ENCODE measurements at places on chromosomes 2 and 18.

- no peak for DNase-seq
These were observed 18.3 kb upstream of the FAM98A start for GRCh38 chr2:33617401-33617800.

DNA sequence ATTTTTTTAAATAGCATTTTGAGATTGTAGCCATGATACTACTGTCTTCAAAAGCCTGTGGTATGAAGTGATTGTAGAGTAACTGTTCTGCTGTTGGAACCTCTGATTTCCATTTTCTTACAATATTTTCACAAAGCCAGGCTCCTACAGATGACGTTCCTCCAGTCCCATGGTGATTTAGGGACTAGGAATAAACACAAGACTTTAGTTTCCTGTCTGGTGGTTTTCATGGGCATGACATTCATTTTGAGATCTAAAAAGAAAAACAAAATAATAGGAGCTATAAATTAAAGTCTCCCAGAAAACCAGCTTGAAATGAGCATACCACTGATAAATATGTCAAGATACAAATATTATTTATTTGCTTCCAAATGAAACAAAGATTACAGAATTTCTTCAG lies 1223.5 kb upstream of the CELF4 start:
- DNase-seq = no peak

DNA sequence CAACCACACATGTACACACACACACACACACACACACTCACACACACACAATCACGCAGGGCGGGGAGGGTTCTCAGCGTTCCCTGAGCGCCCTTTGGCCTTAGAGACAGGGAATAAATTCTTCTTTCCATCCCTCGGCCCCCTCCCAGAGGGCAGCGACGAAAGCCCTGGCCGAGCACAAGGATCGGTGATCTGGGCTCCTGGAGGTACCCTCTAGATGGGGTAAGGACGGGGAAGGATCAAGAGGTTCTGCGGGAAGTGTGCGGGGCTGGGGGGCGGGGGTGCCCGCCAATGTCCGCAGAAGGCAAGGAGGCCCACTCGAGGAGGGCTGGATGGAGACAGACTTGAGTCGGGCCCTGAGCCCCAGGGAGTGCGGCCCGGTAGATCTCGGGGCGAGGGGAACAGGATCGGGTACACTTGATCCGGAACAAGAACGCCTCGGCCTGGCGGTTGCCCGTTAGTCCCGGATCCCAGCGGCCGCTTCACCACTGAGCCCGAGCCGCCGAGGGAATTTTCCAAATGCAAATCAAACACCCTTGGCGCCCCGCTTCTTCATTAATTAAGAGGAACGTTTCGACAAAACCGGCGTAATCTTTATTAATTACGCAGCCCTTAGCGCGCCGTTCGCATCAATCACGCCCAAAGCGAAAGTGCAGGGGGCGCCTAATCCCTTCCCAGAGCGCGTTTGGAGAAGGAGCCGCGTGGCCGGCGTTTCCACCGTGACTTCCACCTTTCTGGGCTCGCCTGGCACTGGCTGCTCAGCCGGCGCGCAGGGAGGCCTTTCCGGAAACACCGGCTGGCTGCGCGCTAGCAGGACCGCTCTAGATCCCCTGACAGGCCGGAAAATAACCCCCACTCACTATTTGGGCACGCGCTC lies 7.0 kb upstream of the PAX3 start:
- no peak for DNase-seq

DNA sequence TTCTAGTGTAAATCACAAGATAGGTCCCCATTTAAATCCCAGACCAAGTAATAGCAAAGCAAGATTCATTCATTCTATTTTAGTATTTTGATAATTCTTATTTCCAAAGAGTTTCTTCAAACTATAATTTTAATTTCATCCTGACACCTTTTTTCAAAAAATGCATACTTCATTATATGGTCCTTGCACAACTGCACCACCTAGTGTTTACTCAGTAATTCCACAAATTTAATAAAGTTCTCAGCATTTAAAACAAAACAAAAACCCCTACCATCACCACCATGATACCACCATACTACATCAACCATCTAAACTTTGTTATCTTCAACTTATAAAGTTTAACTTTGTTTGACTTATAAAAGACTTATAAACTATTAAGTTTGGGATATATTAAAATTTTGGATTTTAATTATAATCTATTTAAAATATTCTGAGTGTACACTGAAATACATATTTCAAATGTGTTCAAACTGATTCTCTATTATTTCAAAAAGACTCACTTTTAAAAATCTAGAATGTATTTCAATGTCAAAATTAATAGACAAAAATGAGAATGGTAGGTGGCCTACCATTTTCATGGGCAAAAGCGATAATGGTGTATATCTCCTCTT lies 44.2 kb downstream of the WDPCP start:
- no peak for DNase-seq

DNA sequence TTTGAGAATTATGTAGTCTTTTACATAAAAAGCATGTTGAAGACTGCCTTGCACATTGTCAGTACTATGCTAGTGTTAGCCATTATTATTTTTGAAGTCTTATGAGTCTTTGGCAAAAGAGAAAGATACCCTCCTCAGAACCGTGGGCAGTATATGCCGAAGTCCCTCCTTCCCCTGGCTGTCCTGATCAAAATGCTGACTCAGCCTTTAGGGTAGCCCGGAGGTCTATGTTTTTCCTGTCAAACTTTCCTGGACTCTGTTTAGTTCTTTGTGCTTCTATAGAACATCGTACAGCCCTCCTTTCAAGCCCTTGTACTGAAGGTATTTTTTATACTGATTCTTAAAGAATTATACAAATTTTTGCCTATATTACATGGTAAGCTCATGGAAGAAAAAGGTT lies 264.7 kb upstream of the ATP5MC3 start:
- no peak for DNase-seq

DNA sequence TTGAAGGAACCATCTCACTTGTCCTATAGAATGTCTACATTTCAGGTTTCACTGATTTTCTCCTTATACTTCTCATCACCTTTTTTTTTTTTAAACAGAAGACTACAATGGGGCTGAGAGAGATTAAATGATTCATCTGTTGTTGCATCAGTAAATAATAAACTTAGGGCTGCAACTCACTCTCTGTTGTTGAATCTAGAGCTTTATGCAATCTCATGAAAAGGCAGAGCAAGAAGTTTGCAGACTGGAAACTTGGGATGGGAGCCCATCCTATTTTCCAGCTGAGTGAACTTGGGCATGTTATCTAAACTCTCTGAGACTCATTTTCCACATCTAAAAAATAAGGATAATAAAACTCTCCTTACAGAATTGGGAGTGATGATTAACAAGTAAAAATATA lies 58.4 kb downstream of the PDE1A start:
- DNase-seq = no peak

GRCh38 chr2:44620189-44620990 lies 258.6 kb downstream of the CAMKMT start:
- no peak for DNase-seq

DNA sequence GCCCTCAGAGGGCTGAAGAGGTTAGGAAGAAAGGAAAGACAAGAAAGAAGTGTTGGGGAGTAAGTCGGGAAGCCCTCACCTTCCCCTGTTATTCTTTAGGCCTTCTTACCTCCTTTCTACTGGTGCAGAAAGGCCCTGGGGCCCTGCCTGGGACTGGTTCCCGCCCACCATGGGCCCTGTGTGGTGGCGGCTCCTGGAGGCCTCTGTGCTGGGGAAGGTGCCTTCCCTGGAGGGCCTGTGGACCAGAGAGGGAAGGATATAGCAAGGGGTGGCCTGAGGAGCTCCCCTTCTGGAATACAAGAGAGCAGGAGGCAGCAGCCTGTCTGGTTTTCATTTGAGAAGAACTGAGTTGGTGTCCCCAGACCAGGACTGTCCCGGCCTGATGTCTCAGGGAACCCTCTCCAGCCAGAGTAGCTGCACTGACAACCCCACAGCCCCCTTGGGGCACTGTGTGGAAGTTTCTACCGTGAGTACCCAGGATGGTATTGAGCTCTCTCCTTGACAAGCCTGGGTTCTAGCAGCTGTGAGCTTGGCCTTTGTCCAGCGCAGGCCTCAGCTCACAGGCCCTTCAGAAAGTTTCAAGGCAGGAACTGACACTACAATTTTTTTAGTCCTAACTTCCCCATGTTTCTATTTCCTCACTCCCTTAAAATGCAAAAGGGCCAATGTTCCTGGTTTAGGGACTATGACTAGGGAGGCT lies 47.1 kb downstream of the EFR3B start:
- DNase-seq = no peak

- DNase-seq = peak; percentile 8
These were observed 185.9 kb upstream of the FOSL2 start for GRCh38 chr2:28206762-28207161.

DNA sequence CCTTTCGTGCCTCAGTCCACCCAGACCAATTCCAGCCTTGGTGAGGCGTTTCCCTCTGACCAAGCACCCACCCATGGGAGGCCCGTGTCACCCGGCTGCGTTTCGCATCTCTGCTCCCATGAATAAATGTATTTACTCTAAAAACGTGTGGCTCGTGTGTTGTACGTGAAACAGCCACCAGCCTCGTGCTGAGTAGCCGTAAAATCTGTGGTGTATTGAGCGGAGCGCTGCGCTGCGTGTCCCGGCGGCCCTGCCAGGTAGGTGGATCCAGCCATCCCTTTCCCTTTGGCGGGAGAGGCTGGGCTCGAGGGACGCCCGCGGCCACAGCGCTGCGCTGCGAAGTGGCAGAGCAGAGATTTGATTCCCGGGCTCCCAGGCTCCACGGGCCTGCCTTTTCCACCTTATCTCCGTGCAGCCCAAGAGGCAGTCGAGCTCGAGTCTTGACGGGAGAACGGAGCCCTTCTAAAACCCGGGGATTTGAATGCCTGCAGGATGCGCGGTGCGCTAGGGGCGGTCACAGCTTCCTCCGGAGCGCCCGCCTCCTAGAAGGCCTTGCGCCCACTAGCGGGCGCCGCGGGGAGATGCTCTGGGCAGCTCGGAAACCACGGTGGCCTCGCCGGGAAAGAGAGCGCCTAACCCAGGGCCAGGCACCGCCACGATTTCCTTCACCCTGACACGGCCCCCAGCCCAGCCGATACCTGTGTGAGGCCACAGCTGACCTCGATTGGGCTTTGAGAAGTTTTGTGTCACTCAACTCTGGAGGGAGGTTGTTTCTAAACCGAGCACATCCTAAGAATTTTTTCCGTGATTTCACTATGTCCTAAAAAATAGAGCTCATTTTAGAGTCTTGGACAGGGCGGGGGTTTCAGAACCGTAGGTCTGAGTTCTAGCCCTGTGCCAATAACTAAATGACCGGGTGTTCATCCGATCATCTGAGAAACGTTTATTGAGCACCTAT lies 3.9 kb upstream of the PSMD1 start:
- DNase-seq = peak; percentile 33

DNA sequence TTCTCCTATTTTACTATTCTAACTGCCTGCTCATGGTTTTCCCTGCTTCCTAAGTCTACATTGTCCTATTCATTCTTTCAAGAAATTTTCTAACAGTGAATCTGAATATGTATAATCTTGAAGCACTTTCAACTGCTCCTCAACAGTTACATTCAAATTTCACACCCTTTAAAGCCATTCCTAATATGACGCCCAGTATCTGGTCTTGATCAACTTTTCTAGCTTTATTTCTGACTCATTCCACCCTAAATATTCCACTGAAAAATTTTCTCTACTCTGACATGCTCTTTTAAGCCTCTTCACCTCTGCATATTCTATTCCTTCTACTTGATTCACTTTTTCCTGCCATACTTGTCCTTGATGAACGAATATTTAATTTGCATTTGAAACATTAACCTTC lies 1893.9 kb upstream of the PIK3C3 start:
- no peak for DNase-seq

DNA sequence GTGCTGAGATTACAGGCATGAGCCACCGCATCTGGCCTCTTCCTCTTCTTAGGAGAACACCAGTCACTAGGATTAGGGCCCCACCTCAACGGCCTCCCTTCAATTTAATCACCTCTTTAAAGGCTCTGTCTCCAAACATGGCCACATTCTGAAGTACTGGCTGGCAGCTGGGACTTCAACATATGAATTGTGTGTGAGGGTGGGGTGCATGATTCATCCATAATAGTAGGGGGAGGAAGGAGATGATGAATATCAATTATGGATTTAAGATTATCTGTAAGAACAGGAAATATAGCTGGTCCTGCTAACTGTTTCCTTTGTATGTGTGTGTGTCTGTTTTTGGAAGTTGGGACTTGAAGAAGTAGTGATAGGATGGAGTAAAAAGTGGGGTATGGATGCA lies 14.7 kb upstream of the EPG5 start:
- DNase-seq = no peak

DNA sequence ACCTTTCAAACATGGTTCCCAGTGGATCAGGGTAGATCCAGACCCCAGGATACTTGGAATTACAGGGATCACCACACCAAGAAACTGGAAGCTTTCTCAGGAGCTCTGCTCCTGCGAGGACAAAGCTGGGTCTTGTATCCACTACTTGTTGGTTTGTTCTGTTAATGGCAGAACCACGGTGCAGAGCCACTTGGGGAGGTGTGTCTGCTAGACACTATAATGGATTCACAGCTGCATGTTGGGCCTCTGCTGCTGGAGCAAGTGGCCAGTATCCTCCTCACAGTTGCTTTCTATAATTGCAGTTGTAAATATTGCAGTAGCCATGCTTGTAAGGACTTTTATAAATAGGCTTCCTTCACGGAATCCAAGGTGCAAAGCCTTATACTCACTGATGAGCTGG lies 12.9 kb downstream of the FOSL2 start:
- DNase-seq = no peak

GRCh38 chr2:211014376-211014775 lies 458.0 kb downstream of the CPS1 start:
- DNase-seq = no peak

DNA sequence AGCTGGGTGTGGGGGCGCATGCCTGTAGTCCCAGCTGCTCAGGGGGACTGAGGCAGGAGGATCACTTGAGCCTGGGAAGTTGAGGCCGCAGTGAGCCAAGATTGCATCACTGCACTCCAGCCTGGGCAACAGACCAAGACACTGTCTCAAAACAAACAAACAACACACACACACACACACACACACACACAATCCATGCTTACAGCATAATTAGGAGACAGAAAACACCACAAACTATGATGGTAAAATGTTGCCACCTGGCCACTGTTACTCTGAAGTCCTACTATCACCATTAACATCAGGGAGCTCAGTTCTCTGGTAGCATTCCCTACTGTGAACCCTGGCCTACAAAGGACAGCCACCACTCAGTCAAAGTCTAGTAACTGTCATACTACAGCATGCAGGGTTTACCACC lies 18.3 kb downstream of the DNPEP start:
- no peak for DNase-seq

Data from NCI-H1436 treated with DMSO at 0.1 percent for 48 hours (cell line).